Suppressor macrophage treated with lipopolysaccharide for 1 hour (primary cell): ENCODE measurements at places on chromosomes 2 and 18.

- DNase-seq: peak; percentile 92
Measured at GRCh38 chr2:30231212-30231995, at the start of gene LBH. Gene LBH (plus strand): TSS chr2:30231534. CDS start chr2:30231739, 205 bp downstream.

GRCh38 chr2:43221124-43221762 lies 5.2 kb downstream of the ZFP36L2 start:
- DNase-seq: peak; percentile 60

GRCh38 chr18:8584798-8585197 lies 24.4 kb upstream of the RAB12 start:
- DNase-seq: no peak

GRCh38 chr2:43478412-43479086 lies 117.3 kb downstream of the THADA start:
- no peak for DNase-seq

GRCh38 chr2:69271831-69272257 lies 115.2 kb downstream of the GFPT1 start:
- peak; percentile 43 for DNase-seq

DNA sequence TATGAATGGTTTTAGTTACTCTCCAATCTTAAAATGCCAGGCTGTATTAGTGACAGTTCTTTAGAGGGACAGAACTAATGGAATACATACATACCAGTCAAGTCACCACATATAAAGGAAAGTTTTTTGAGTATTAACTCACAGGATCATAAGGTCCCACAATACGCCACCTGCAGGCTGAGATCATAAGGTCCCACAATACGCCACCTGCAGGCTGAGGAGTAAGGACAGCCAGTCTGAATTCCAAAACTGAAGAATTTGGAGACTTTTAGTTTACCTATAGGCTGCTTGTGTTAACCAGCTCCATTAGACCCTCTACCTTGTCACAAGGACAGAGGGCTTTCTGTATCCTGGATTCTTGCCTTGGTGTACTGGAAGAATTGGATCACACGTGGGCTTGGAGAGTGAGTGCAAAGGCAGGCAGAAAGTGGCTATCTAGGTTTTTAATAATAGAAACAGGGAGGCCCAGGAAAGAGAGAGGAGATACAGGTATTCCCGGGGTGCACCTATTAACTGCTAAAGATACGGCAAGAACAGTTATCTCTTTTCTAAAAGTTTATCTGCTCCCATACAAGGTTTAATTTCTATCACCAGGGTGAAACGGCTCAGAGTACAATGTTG lies 234.9 kb upstream of the CYRIA start:
- DNase-seq: peak; percentile 72

- DNase-seq: no peak
Measured at GRCh38 chr2:141900826-141901225, 230.0 kb downstream of the LRP1B start.

DNA sequence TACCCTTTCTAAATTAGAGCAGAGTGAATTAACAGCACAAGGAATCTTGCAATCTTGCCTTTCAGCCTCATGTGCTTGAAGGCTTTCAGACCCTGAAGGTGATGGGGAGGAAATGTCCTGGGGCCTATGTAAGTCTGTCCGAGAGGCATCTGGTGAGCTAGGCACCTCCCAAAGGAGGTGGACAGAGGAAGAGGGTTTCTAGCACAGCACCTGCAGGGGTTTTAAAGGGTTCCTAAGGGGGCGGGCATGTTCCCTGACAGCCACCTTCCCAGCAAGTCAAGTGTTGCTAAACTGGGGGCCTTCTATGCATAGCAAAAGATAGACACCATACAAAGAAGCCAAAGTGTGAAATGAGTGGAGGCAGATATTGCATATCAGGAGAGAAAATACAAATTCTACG lies 88.5 kb downstream of the CDH2 start:
- DNase-seq: no peak

GRCh38 chr2:237616734-237617586 lies 10.4 kb upstream of the LRRFIP1 start:
- no peak for DNase-seq

DNA sequence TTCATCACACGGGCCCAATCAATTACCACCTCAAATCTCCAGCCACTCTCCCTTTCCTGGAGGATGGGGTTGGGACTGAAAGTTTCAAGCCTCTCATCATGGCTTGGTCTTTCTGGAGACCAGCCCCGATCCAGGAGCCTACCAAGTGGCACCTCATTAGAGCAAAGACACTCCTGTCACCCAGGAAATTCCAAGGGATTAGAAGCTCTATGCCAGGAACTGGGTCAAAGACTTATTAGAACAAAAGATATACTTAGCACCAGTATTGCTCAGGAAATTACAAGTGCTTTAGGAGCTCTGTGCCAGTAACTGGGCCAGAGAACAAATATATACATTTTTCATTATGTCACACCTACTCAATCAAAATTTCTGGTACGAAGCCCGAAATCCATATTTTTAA lies 14.3 kb downstream of the SLC25A52 start:
- DNase-seq: no peak

DNA sequence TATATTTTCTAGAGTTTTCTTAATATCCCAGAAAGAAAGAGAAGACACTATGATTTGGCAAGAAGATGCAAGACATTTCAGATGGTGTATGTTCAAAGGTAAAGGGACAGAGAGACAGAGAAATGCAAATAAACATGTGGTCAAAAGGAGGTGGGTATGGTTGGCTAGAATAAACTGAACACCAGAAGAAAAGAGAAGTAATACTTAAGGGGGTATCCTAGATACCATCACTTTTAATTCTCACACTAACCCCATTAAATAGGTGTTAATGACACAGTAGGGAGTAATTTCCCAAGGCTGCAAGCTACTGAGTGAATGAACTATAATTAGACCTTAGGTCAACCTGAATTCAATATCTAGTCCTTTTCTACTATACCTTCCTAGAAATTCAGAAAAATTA lies 111.2 kb upstream of the CD226 start:
- DNase-seq: no peak

DNA sequence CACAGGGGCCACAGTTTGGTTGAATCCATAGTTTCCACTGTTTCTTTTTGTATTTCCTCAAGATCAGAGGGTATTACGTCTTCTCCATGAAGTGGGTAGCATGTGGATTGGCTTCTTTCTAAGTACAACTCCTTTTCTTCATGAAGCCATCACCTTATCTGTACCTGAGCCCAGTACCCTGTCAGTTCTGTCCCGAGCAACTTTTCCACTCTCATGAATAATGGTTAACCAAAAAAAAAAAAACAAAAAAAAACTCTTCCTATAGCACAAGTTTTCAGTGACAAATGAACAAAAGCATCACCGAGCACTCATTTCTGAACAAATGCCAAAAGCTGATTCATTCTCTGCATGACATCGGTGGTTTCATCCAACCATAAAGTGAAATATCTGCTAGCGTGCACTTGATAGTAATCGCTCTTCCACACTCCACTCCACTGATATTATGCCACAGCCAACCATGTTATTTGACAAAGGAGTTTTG lies 53.0 kb upstream of the CCDC150 start:
- no peak for DNase-seq

GRCh38 chr2:44037221-44037620 lies 41.4 kb upstream of the LRPPRC start:
- no peak for DNase-seq

DNA sequence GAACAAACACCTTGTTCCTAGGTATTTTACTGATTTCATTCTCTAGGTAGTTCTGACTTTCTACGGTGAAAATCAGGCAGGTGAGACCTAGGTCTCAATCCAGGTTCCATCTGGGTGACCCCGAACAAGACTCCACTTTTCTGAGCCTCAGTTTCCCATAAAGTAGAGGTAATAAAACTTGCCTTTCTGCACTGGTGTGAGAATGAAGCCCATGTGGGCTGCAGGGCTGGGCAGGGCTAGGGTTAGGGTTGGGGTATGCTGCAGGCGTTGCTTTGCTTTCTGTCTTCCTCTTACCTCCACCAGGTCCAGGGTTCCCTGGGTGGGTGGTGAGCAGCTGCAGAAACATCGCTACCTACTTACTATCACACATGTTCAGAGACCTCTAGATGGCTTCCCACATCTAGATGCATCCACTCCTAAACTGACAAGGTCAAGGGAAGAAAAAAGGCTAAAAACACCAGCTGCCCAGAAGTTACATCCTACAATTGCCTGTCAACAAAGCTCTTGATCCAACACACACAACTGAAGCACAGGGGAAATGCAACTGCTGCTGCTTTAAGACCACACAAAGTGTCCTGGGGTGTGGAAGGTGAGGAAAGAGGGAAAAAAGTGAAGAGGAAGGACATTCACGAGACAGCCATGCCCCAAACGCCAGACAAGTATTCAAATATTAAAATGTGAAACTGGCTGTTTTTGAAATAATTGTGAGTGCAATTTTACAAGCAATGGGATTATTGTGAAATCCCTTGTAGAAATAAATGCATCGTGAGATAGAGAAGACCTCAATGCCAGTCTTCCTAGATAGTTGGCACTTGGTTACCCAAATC lies 23.5 kb downstream of the MBP start:
- no peak for DNase-seq
